Stromal cell of bone marrow (primary cell): ENCODE measurements at places on chromosomes 6 and 20.

DNA sequence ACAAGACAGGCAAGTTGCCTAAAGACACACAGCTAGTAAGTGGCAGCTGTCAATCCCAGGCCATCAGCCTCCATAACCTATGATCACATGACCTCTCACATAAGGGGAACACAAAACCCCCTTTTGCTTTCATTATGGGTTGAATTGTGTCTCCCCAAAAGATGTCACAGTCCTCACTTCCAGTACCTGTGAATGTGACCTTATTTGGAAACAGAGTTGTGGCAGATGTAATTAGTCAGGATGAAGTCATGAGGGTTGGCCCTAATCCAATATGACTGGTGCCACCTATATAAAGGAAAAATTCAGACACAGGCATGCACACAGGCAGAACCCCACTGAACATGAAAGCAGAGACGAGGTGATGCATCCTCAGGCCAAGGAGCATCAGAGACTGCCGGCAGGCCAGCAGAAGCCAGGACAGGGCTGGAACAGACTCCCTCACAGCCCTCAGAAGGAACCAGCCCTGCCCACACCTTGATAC lies 33.6 kb downstream of the GFOD1 start:
- DNase-seq, result no peak

GRCh38 chr20:45336530-45337366 lies 11.5 kb downstream of the SDC4 start:
- peak; percentile 85 for DNase-seq

GRCh38 chr6:81450180-81450579 lies 302.3 kb downstream of the TENT5A start:
- peak; percentile 62 for DNase-seq

GRCh38 chr20:5735845-5736510 lies 14.2 kb upstream of the SHLD1 start:
- no peak for DNase-seq

GRCh38 chr6:52868240-52868639 lies 27.6 kb upstream of the GSTA5 start:
- DNase-seq, result no peak

DNA sequence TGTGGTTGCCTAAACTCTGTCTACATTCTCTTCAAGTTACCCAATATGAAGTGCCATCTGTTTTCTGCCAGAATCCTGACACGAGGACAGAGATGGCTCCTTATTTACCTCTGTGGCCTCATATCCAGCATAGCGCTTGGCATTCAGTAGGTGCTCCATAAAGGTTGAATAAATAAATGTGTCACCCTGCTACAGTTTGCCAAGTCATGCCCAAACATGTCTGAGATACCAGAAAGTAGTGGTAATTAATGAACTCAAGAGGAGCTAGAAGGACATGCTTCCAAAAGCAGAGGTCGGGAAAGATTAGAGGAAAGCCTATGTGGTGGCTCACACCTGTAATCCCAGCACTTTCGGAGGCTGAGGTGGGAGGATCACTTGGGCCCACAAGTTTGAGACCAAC lies 30.9 kb upstream of the E2F3 start:
- DNase-seq, result no peak

DNA sequence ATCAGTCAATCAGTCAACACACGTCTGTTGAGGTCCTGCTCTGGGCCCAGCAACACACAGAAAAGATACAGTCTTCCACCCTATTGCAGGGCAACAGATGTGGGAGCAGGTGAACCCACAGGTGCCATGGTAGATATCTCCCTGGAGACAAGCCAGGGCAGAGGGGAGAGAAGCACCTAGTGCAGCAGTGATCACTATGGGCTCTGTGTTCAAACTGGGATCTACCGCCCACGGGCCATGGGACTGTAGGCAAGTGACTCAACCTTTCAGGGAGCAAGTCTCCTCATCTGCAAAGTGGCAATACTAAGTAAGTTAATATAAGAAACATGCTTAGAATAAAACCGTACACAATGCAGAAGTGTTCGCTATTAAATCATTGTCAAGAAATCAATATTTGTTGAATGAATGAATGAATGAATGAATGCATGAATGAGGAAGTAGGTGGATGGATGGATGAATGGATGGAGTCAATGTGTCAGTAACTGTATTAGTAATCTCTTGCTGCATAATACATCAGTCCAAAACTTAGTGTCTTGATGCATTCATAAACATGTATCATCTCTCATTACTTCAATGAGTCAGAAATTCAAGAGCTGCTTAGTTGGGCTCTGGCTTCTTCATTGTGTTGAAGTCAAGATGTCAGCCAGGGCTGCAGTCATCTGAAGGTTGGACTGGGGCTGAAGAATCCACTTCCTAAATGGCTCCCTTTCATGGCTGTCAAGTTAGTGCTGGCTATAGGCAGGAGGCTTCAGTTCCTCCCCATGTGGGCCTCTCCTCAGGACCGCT lies 31.9 kb upstream of the NFATC2 start:
- no peak for DNase-seq

DNA sequence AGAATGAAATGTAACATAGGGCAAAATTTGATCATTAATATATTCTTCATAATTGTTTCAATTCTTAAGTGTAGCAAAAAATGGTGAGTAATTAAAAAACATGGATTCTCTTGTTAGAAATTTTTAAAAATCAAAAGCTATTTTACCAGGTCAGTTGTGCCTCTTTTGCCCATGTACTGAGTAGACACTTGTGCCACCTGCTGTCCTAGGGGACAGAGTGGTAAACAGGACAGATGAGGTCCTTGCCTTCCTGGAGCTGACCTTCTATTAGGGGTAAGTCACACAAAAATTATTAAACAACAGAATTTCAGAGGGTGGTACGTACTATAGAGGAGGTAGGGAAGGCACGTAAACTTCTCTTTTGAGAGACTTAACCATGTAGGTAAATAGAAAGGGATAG lies 6.5 kb downstream of the RNF24 start:
- DNase-seq, result no peak

DNA sequence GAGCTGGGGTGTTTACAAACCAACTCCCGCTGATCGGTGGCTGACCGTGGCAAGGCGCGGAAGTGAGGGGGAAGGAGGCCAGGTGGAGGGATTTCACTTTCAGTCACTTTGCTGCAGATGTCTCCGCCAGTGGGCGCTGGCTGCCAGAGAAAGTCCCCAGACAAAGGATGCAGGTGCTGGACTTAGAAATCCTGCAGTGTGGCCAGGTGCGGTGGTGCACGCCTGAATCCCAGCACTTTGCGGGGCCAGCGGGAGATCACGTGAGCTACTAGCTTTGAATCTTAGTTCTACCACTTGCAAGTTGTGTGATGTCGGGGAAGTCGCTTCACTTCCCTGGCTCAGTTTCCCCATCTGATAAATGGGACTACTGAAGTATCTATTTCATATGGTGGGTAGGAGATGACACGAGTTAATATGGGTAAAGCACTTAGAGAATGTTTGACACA lies 180.4 kb downstream of the ZNF217 start:
- no peak for DNase-seq

DNA sequence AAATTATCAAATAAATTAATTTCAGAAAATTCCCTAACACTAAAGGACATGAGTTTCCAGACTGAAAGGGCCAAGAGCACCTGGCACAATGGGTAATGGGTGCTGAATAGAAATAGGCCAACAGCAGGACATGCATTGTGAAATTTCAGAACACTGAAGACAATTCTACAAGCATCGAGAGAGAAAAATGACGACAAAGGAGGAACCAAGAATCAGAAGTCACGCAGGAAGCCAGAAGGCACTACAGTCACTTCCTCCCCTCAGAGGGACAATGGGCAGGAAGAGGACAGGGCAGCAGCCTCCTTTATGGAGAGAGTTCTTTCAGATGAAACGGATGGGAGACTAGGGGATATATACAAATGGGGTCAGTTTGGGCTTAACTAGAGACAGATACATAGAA lies 29.6 kb downstream of the PCNA start:
- no peak for DNase-seq

DNA sequence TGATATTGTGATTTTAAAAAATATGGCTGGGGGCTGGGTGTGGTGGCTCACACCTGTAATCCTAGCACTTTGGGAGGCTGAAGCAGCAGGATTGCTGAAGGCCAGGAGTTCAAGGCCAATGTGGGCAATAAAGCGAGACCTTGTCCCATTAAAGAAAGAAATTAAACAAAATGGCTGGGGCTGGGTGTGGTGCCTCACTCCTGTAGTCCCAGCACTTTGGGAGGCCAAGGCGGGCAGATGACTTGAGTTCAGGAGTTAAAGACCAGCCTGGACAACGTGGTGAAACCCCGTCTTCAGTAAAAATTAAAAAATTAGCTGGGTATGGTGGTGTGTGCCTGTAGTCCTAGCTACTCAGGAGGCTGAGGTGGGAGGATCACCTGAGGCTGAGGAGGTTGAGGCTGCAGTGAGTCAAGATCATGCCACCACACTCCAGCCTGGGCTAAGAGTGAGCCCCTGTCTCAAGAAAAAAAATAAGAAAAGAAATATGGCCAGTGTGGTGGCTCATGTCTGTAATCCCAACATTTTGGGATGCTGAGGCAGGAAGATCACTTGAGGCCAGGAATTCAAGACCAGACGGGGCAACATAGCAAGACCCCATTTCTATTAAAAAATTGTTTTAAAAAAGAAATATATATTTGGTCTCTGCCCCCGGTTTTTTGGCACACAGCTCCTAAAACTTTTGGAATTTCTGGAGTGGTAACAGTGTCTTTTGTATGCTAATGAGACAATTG lies 39.8 kb downstream of the SLC17A5 start:
- no peak for DNase-seq

DNA sequence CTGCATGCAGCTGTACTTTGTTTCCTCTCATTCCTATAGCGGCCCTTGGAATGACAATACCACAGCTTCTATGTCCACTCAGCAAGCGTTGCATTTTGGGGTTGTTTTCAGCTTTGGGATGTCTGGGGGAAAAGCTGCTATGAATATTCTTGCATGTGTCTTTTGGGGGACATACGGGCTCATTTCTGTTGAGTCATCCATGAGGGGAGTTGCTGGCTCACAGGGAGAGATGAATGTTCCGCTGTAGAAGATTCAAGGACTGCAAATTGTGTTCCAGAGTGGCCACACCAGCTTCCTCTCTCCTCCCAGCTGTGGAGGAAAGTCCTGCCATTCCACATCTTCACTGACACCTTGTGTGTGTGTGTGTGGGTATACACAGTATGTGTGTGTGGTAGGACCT lies 43.3 kb downstream of the TGM2 start:
- no peak for DNase-seq

DNA sequence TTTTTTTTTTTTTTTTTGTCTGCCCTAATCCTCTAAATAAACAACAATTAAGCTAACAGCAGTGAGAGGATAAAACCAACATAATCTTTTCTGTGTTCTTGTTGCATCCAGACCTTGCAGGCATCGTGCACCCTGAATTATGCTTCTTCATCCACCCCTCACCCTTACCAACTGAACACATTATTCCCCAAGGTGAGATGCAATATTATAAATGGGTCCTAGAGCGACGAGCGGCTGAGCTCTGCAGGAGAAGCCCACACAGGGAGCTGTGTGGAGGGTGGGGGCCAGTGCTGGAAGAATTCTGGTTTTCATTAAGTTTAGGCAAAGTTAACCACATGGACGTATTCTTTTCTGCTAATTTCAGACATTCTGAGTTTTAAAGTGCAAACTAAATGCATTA lies 32.2 kb upstream of the NXT1 start:
- no peak for DNase-seq

GRCh38 chr6:127191716-127192115 lies 73.2 kb downstream of the RSPO3 start:
- no peak for DNase-seq

GRCh38 chr6:135209803-135210202 lies 28.7 kb downstream of the MYB start:
- no peak for DNase-seq

- DNase-seq, result no peak
These were observed 61.1 kb upstream of the SNAP25 start for GRCh38 chr20:10157549-10157948.

GRCh38 chr6:45184937-45185336 lies 143.2 kb upstream of the RUNX2 start:
- no peak for DNase-seq

DNA sequence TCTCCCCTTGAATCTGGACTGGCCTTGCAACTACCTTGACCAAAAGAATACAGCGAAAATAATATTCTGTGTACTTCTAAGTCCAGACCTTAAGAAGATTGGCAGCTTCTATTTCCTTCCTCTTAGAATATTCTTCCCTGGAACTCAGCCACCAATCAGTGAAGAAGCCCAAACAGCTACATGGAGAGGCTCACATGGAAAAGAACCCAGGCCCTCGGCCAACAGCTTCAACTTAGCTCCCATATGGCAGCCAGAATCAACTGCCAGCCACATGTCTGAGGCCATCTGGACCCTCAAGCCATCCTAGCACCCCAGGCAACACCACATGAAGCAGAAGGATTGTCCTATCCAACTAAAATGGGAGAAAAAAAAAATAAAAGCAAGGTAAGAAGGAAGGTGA lies 178.8 kb downstream of the IBTK start:
- no peak for DNase-seq

GRCh38 chr6:29641430-29642148 lies 8.6 kb upstream of the GABBR1 start:
- no peak for DNase-seq

DNA sequence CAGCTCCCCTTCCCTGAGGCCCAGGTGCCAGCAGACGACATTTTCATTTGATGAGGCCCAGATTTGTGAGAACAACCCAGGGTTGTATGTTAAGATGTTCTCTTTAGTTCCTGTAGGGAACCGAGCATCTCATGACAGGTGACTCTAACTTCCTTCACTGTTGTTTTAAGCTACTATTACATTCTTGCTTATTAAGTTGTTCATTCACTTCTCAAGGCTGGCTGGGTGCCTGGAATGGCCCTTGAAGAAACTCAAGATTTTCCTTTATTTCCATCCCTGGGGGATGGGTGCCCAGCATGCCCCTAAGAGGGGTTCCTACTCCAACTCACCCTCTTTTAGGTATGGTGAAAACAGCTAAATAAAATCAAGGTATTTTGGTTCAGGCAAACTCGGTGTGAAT lies 111.5 kb upstream of the SYNDIG1 start:
- DNase-seq, result no peak

GRCh38 chr6:148440877-148441453 lies 98.3 kb downstream of the SASH1 start:
- DNase-seq, result peak; percentile 58

GRCh38 chr6:167997642-167998041 lies at the start of gene KIF25:
TSS of gene KIF25 (plus strand) at chr6:167997671. CDS start at chr6:168029586, 31,915 bp downstream.
- DNase-seq, result no peak

- no peak for DNase-seq
These were observed 27.7 kb downstream of the HIVEP1 start for GRCh38 chr6:12039540-12040459.

GRCh38 chr6:89412071-89413005 lies at the start of gene RRAGD:
TSS of gene RRAGD (minus strand) at chr6:89412273. CDS start at chr6:89411993, 280 bp downstream.
- DNase-seq, result no peak

- DNase-seq, result no peak
These were observed 22.1 kb downstream of the TRAM2 start for GRCh38 chr6:52554684-52555280.

DNA sequence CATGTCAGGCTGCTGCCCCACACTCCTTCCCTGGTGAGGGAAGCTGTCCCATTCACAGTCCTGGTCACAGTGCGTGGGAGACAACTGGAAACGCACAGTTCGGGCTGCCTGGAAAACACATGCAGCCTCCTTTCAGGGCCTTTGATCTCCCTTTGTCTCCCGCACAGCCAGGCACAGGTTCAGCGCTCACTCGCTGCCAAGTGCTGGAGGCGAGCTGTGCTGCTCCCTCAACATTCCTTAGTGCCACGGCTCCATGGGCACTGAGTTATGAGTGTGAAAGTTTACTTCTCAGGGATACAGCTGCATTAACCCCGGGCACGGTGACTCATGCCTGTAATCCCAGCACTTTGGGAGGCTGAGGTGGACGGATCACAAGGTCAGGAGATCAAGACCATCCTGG lies 9.1 kb downstream of the YTHDF1 start:
- no peak for DNase-seq

- no peak for DNase-seq
These were observed 20.3 kb downstream of the CST4 start for GRCh38 chr20:23668477-23668951.
